NCI-H774 (cell line): ENCODE measurements at places on chromosomes 4 and X.

GRCh38 chrX:139201924-139202323, 328.6 kb upstream of the F9 start:
- no peak for DNase-seq

GRCh38 chrX:120264341-120264740, 13.7 kb downstream of the ZBTB33 start:
- DNase-seq, result no peak

DNA sequence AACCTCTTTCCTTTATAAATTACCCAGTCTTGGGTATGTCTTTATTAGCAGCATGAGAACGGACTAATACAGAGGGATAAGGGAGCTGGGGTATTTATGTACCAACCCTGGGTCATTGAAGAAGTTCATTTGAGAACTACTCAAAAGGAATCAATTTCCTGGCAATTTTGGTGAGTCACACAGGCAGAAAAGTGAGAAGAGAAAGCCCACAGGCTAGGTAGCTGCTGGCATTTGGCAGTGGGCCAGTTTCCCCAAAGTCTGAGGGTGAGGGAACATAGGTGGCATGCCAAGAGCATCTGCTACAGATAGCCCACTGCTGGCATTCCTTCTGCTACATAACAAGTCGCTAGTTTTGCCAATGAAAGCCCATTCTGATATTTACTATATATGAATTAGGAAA, 411.2 kb downstream of the MID1IP1 start:
- DNase-seq, result no peak

GRCh38 chr4:94689155-94689860, 68.4 kb upstream of the BMPR1B start:
- no peak for DNase-seq

DNA sequence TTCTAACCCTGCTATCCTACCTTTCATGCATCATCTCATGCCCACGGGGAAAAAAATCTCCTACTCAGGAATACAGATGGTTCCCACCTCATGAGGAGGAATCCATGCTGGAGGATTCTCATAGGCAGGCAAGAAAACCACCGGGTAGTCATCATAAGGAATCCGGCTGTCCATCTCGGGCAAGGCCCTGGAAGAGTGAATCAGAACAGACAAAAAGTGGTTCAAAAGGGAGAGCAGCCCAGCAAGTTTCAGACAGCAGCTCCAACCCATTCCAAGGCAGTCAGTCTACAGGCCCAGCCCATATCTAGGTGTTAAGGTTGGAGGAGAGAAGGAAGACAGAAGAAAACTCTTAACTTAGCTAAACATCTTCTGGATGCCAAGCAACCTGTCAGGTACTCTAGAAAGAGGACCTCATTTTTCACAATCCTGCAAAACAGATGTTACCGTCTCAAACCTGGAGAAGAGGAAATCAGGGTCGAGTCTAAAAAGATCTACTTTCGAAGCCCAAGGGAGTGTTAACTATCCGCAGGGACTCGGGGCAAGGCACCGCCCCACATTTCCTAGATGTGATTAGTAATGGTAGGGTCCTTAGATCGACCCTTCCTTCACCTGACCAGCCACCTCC, 447 bp downstream of the PDZD11 start:
- DNase-seq, result no peak

GRCh38 chr4:154741922-154742850, 1.6 kb upstream of the LRAT start:
- no peak for DNase-seq

GRCh38 chr4:72374159-72374558, 194.9 kb downstream of the ADAMTS3 start:
- no peak for DNase-seq

DNA sequence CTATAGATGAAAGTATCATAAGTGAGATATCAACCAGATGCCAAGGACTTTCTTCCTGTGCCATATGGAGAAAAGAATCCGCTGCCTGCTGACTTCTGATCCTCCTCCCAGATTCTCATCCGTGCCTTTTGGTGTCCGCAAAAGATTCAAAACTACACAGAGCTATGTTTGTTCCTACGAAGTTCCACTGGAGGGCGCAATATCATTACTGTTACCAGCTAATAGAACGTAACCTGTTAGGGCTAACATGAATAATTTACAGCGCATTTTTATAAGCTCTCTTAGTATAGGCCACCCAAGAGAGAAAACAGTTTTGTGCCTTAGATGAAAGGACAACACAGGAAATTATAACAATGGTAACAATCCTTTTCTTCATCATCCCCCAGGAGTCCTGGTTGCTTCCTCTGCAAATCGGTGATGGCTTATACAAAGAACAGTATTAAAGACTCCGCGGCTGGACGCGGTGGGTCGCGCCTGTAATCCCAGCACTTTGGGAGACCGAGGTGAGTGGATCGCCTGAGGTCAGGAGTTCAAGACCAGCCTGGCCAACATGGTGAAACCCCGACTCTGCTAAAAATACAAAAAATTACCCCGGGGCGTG, 22.8 kb upstream of the CENPVL3 start:
- DNase-seq, result peak; percentile 0

DNA sequence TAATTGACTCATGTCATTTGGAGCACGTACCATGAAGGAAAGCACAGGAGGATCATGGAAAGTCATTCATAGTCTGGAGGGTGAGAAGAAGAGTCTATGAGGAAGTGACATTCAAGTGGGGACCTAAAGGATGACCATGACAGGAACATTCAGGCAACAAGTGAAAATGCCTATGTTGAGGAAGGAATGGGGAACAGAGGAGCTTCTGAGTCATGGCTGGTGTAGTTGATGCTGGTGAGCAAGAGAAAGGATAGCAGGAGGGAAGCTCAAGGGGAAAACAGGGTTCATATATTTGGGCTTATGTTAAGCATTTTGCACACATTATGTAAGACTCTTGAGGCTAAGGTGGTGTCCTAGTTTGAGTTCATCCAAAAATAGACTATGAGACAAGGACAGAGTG, 318.6 kb downstream of the HNRNPD start:
- no peak for DNase-seq

DNA sequence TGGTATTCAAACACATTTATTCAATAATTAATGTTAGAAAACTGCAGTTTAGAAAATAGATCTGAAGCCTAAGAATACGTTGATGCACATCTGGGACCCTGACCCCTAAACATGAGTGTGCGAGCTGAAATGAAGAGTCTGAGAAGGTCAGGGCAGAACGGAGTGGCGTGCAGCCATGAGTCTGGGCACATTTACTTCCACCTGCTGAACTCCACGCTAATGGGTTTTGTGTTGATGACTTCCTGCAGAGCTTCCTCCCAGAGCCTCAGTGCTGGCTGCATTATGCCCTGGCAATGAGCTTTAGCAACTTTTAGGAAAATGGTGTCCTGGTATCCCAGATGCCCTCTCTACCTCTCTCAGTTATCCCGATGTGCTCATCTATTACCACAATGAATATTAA, 53.1 kb downstream of the FAM114A1 start:
- DNase-seq, result no peak

- DNase-seq, result no peak
Observed at GRCh38 chr4:36178484-36178883, 65.8 kb downstream of the ARAP2 start.

DNA sequence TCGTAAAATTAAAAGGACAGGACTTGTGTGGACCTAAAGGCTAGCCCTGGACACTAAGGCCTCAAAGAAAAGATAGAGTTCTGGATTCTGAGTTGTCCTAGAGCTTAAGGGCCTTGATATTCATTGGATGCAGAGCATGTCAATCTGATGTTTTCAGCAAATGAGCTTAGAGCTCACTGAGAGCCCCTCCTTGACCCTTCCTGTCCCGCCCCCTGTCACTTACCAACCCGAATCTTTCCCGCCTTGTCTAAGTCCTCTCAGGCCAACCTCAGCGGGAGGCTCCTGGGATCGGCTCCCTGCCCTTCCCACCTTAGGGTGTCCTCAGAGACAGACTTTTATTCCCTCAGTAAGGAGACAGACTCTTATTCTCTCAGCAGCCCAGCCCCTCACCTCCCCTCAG, at the start of gene CT47C1:
Gene CT47C1, plus strand, starts transcription at position 250 of the 400 bp plus-strand sequence. CDS start 233 bp downstream, outside the sequence.
- DNase-seq, result no peak

GRCh38 chr4:6381571-6382123, 90.8 kb downstream of the PPP2R2C start:
- DNase-seq, result no peak

DNA sequence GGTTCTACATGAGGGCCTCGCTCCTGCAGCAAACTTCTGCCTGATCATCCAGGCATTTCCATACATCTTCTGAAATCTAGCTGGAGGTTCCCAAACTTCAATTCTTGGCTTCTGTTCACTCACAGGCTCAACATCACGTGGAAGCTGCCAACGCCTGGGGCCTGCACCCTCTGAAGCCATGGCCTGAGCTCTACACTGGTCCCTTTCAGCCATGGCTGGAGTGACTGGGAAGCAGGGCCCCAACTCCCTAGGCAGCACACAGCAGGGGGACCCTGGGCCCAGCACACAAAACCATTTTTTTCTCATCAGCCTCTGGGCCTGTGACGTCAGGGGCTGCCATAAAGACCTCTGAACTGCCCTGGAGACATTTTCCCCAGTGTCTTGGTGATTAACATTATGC, 542.7 kb downstream of the TLL1 start:
- no peak for DNase-seq

DNA sequence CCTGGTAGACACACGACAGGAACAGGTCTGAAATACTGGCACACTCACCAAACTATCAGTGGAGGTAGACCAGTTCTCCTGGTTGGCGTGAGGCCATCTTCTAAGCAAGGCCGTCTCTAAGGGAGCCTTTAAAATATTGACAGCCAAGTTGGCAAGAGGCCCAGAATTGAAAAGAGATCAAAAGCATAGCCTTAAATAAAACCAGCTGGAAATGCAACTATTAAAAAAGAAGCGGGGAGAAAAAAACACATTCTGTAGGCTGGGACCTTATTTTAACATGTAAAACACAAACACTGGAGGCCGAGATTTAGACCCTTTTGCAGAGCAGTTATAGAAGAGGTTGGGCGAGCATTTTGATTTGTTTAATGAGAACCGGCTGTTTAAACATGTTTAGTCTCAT, 233.0 kb upstream of the CLNK start:
- DNase-seq, result peak; percentile 70

DNA sequence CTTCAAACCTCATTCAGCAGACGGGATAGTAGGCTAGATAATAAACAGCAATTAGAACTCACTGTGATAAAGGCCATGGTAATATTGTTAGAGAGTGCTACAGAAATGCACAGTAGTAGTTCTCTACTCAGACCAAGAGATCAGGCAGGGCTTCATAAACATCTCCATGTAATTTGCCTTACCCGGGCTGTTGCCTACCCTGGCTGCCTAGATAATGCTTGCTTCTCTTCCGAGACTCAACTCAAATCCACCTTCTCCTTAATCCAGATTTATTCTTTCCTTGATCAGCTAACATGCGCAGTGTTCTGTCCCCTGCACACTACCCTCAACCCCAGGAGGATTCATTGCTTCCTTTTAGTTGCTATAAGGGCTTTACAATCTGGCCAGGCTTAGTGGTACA, 21.8 kb downstream of the ANK2 start:
- DNase-seq, result no peak

DNA sequence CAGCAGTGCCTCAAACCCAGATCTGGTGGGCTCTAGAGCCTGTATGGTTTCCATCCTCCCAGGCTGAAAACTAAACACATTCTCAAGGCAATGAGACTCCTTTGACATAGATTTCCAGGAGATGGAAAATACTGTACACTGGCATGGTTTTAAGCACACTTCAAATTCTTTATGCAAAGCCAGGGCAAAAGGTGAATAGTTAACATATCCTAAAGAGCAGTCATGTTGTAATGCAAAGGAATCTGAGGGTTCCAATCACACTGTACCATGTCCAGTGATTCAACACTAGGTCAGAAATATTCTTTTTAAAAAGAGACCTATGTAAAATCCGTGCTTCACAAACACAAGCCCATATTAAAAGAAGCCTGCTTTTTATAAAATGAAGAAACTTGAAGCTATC, 195.3 kb downstream of the QDPR start:
- DNase-seq, result no peak

GRCh38 chr4:165464813-165465381, 86.1 kb downstream of the CPE start:
- DNase-seq, result peak; percentile 2

DNA sequence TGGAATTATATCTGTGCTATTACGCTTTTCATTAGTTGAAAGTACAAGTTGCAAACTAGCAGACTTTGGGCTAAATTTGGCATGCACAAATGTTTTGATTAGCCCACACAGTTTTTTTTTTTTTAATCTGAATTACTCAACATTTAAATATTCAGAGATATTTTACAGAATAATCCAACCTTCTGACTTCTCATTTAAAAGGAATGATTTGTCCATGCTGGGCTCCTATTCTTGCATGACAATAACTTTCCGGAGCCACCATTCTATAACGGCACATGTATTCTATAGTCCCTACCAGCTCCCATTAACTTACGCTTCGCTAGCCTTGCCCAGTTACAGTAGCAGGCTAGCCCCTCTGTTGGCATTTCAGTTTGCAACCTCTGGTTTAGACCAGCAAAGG, 219.3 kb upstream of the FTHL17 start:
- no peak for DNase-seq

DNA sequence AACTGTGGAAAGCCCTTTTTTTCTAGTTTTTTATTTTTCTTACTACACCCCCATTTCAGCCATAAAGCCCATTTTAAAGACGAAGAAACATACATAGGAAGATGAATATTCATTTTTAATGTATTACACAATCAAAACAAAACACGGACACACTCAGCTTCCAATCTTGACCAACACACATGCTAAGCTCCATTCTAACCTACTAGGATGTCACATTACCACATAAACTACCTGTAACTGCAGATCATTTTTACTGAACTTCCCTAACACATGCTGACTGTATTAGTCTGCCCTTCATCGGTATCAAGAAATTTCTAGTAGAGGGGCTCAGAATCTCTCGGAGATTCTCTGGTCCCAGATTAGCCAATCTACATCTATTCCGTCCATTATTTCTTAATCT, 1.8 kb downstream of the CCNI start:
- no peak for DNase-seq

GRCh38 chrX:22351966-22352365, 79.3 kb downstream of the CBLL2 start:
- DNase-seq, result no peak

DNA sequence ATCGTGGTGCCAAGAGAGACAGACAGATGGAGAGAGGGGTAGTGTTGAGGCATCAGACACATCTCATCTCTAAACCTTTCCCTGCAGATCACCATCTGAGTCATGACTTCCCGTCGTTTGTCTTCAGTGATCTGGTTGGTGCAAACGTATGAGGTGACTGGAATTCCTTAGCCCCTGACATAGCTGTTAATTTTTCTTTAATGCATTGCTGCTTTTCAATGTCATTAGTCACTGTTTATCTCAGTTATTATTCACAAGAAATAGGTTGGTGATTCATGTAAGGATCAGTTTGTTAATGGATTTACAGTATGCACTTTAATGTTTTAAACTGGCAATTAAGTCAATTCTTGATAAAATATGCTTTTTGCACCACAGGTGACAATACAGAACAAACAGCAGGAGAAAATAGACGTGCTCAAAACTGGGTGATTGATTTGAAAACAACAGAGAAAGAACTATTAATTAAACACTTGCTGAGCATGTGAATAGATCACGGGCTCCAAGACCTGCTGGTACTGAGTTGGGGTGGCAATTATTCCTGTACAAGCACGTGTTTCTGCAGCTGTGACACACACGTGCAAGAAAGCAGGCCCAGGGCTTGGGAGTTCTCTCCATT, 1.3 kb upstream of the TMEM154 start:
- peak; percentile 65 for DNase-seq
